ENCODE measurements at places on chromosomes 16 and 17.

- no peak for DNase-seq
These were observed 425.6 kb upstream of the SALL1 start for GRCh38 chr16:51576498-51577195.

DNA sequence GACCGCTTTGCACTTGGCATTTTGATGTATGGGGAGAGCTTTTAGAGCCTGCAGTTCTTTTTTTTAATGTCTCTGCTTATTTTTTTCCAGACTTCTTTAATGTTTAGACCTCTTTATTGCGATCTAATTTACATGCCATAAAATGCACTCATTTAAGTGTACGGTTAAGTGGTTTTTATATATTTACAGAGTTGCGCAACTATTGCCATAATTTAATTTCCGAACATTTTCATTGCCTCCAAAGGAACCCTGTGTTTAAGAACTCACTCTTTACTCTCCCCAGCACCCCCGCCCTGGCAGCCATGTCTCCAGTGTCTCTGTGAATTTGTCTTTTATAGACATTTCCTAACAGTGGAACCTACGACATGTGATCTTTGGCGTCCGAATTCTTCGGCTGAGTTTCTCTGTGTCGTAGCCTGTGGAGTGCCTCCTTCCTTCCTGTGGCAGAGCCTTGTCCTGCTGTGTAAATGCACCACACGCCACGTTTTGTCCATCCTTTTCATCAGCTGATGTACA is 24.0 kb downstream of the ZNF750 start:
- no peak for DNase-seq

GRCh38 chr16:11056090-11056992 is 112.0 kb downstream of the CLEC16A start:
- no peak for DNase-seq

DNA sequence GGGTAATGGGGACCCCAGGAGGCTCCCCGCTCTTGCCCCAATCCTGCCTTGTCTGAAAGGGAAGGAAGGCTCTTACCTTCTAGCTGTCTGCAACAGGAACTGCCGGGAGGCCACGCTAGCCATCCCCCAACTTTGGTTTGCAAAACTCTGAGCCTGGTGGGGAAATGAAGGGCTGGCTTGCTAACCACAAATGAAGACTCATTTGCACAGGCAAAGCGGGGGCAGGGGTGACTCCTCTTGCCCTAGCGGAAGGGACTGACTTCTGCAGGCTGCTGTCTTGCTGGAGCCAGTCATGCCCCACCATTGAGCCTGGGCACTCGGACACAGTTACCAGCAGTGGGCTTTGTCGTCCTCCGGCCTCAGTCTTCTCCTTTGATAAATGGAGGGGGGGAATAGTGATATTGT is 52.6 kb downstream of the PLCG2 start:
- DNase-seq = peak; percentile 50

DNA sequence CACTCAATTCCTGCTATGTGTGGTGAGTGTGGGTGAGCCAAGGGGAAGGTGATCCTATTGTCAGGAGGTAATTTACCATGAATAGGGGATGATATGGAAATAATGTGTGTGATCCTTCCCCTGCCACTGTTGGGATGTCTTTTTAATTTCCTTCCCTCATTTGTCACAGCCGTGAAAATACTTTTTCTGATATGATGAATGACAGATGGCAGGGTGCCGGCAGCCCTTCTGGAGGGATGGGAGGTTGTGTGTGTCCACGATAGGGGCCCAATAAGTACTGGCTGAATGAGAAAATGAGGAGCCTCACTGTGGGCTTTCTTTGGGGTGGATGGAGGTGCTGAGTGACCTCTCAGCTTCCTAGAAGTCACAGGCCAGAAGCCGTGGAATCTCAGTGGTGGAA is 109.5 kb downstream of the PRKCB start:
- no peak for DNase-seq

DNA sequence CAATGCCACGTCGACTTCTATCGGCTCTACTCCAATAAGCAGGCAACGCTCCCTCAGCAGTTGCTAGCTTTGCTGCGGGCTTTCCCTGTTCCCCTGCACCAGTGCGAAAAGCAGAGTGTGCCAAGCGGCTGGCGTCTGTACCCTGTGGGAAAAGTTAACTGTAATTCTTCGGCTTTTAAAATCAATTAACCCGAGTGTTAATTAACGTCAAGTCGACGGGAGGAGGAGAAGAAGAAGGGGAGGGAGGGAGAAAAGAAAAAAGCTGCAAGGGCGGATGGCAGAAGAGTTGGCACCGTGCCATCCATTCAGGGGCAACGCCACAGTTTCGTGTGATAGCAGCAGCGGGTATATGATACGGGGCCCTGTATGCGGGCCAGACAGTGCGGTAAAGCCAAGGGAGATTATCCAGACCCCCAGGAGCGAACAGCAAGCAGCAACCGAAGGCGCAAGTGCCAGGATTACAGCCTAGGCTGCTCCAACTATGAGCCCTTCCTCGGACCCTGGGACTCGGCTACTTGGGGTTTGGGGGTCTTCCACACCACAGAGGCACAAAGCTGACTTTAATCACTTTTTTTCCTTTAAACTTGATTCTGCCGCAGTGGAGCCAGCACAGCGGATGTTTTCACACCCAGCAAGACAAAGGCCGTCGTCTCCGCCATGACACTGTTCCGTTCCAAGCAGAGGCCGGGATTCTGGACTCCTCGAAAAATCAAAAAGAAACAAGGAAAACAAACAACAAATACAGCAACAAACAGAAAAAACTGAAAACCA is 253.8 kb upstream of the PMFBP1 start:
- no peak for DNase-seq

GRCh38 chr17:7294614-7295153 is at the start of gene YBX2:
Gene YBX2 (minus strand): TSS chr17:7294639. CDS start chr17:7294500, 139 bp downstream.
- DNase-seq = peak; percentile 59
